ENCODE measurements at places on chromosomes 7 and 10. TPM values are rescaled to one million over a fixed set of nuclear protein-coding genes. Genes with fewer than 3 reads are reported as not detected.

OR6B1 gene
- total RNA-seq = not detected

ETV1 gene
- 5.9 TPM for total RNA-seq

DNA sequence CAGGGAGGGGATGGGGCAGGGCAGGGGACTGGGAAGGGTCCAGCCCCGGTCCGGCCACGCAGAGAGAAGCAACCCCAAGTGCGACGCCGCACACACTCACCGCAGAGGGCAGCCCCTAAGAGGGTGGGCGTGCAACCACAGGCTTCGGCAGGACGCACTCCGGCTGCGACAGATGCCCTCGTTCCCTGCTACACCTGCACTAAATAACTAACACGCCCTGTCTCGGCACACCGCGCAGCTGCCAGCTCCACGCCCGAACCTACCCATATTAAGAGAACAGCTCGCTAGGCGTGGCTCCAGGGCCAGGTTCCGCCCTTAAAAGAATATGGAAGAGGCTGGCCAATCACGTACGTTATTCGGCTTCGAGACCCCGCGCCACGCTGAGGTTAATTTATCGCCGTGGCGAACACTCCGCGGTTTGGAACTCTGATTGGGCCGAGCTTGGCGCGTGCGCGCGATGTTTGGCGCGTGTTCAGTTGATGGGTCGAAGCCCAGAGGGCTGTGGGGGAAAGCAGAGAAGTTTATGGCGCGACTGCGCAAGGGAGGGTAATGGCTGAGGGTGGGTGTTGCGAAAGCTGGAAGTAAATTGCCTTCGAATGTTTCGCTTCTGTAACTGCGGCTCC is 91.1 kb downstream of the OR13A1 start:
- no peak for DNase-seq

GRCh38 chr7:29194594-29195427 is at the start of gene CHN2:
TSS of gene CHN2 (plus strand) at chr7:29194775.
- DNase-seq = no peak

- no peak for DNase-seq
Observed at GRCh38 chr7:479115-479947, 40.3 kb downstream of the PDGFA start.

DNA sequence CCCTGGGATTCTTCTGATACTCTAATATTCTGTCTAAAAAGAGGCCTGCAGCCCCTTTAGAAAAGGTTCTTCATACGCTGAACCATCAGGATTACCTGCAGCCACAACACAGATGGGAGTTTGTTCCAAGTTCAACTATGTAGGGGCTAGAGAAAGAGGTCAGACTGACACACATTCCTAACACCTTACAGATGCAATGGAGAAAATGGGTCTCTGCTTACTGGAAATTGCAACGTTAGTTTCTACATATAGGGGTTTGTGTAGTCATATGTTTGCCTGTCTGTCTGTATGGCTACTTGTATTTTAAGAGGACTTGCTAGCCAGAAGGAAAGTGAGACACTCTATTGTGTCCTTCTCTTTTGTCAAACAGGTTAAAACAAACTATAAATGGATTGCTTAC is 618.5 kb downstream of the INHBA start:
- DNase-seq = no peak

DNA sequence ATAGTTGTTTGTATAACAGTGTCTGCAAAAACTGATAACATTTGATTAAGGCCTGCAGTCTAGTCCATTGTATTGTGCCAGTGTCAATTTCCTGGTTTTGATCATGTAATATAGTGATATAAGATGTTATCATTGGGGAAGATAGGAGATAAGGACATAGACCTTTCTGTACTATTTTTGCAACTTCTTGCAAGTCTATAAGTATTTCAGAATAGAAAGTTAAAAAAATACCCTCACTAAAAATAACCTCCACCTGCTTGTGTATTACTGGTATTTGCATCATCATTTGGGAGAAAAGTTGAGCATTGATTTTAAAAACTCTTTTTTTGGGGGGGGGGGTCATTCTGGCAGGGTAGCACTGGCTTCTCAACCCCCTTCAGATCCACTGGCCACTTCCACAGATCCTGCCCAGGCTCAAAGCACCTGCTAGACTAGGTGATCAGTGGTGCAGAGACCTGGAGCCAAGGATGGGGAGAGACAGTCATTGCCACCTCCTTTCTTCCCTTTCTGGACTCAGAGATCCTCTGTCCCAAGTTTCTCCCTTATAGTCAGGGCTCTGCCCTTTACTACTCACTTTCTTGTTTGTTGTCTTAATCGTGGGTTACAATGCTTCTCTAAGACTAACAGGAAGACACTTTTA is 103.0 kb downstream of the RBM20 start:
- no peak for DNase-seq

ADAMTS14 gene
- 1.3 TPM for total RNA-seq

DNA sequence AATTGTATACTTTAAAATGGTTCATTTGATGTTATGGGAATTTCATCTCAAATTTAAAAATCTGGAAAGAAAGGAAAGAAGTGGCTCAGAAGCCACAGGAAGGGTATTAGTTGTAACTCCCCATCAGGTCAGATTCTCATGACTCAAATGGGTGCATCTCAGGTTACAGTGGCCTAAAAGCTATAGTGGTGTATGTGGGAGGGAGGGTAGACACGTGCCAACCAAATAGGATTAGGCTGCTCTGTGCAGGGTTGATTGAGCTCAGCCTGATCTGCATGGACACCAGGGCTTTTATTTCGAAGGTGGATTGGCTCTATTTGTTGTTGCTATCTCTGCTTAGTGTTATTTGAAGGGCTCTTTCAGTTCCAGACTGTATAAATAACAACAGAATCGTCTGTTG is 121.5 kb upstream of the PRR15 start:
- DNase-seq = no peak

TRIL gene
- 0.49 TPM for total RNA-seq

GRCh38 chr10:20740120-20740519 is 157.0 kb downstream of the NEBL start:
- DNase-seq = no peak

DNA sequence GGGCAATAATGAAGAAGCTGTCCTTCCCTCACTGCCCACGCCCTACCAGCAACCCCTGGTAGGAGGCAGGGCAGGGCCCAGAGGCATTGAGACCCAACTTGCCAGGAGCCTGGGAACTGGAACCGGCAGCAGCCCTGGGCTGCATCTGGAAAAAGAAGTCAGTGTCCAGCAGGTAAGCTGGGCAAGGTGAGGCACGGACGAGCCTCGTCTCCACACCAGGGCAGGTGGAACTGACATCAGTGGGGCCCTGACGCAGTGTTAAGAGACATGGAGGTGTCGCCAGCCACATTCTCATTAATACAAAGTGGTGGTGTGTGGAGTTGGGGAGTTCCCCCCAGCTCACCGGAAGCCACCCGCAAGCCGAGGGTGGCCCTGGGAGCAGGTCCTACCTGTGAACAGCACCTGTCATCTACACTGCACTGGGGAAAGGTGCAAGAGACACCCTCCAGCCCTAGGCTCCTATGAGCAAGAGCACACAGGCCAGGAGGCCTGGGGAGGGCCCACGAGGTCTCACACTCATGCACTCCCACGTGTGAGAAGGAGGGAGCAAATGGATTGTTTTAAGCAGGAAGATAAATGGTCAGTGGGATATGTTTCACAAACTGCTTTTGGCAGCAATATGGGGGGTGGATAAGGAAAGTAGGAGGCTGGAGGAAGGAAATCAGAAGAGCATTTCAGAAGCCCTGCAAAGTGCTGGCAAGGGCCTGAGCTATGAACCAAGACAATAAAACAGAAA is 53.6 kb downstream of the COBL start:
- DNase-seq = no peak

LEP gene
- total RNA-seq = not detected

GIMAP8 gene
- total RNA-seq = 13.4 TPM

SYNPO2L gene
- total RNA-seq = not detected

SYT15 gene
- total RNA-seq = 2.6 TPM

DNA sequence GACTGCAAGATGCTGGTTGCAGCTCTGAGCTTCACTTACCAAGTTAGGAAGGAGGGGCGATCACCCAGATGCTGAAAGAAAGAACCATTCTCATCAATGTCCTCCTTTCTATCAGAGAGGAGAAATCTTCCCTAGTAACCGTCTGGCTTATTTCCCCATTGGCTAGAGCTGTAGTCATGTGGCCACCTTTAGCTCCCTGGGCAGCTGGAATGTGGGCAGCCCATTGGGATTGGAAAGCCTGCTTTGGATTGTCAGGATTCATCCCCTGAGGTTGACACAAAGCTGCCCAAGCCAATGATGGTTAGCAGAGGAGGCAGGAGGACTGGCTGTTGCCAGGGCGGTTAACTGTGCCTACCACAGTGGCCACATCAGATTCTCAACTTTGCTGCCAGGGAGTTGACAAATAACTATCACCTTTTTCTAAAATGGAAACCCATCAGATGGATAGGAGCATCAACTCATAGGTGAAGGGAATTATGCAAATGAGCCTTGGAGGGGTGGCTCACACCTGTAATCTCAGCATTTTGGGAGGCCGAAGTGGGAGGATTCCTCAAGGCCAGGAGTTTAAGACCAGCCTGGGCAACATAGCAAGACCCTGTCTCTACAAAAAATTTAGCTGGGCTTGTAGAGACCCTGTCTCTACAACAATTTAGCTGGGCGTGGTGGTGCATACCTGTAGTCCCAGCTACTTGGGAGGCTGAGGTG is 206.4 kb upstream of the GALNT17 start:
- no peak for DNase-seq

SERPINE1 gene
- total RNA-seq = 1,009 TPM

- DNase-seq = no peak
Observed at GRCh38 chr7:80432166-80432565, 79.7 kb downstream of the GNAT3 start.

CCDC172 gene
- total RNA-seq = not detected

TACR2 gene
- total RNA-seq = 0.27 TPM

IL6 gene
- 15.7 TPM for total RNA-seq

CNTNAP2 gene
- not detected for total RNA-seq

- no peak for DNase-seq
Observed at GRCh38 chr7:40873248-40873647, 738.4 kb downstream of the SUGCT start.
